ENCODE measurements at places on chromosomes 6 and 20.

DNA sequence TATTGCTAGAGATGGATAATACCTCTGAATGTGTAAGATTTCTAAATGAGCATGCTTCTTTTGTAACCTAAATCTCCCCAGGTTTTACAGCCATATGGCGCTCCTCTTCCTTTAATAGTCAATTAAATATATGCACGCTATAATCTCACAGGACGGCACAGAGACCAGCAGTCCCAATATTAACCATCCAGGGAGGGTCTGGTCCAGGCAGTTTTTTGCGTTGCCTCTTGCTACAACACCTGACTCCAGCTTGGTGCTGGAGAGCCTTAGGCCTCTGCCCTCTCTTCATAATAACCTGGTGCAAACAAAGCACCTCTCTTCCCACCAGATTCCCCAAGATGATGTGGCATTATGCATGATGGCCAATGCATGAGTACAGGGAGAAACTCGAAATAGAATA lies 183.4 kb downstream of the LY86 start:
- no peaks in the 10 kb centered on the region for H3K27me3 ChIP-seq
- H3K4me1 ChIP-seq = no peaks in the 10 kb centered on the region
- H3K4me3 ChIP-seq = no peak overlapping the region

DNA sequence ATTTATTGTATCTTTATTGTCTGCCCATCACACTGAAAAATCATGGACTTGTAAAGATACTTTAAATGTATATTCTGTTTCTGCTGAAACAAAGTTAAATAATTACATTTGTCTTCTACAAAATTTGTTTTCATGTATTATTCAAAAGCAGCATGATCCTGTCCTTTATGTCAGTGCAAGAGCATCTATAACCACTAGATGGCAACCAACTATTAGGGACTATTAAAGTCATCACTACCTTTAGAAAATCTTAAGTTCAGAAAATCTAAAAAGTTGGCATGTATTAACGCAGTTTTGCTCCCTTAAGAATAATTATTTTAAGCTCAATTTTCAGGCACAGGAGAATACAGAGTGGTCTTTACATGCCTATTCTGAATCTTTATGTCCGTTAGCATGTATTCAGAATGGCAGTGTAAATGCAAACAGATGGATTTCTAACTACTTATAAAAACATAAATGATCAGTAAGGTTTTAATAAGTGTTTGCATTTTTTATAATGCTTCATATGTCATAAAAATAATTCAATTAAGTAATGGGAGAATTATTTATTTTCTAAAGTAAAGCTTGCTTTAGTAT lies 17.8 kb downstream of the TMEM30A start:
- H3K4me3 ChIP-seq = no peak overlapping the region
- no peaks in the 10 kb centered on the region for H3K27me3 ChIP-seq
- no peaks in the 10 kb centered on the region for H3K4me1 ChIP-seq
- peaks cover 20% of the 10 kb centered on the region for H3K36me3 ChIP-seq
- DNase-seq = no peak

- H3K27ac ChIP-seq = no peak overlapping the region
- no peak for DNase-seq
- H3K4me1 ChIP-seq = no peaks in the 10 kb centered on the region
- H3K27me3 ChIP-seq = peaks cover 12% of the 10 kb centered on the region
- H3K36me3 ChIP-seq = no peaks in the 10 kb centered on the region
Observed at GRCh38 chr6:46626228-46626909, 26.2 kb downstream of the CYP39A1 start.

- H3K4me1 ChIP-seq = peaks cover 10% of the 10 kb centered on the region
- peaks cover 29% of the 10 kb centered on the region for H3K27me3 ChIP-seq
- H3K4me3 ChIP-seq = no peak overlapping the region
- no peak for DNase-seq
- H3K27ac ChIP-seq = no peak overlapping the region
Observed at GRCh38 chr6:88163616-88164015, 2.5 kb downstream of the CNR1 start.

DNA sequence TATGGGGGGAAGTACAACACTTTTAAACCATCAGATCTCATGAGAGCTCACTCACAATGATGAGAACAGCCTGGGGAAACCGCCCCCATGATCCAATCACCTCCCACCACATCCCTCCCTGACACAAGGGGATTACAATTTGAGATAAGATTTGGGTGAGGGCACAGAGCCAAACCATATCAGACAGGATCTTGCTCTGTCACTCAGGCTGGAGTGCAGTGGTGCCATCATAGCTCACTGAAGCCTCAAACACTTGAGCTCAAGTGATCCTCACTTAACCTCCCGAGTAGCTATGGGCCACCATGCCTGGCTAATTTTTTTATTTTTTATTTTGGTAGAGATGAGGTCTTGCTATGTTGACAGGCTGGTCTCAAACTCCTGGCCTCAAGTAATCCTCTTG lies 5.1 kb upstream of the IYD start:
- no peaks in the 10 kb centered on the region for H3K27me3 ChIP-seq
- no peak overlapping the region for H3K27ac ChIP-seq
- H3K36me3 ChIP-seq = no peaks in the 10 kb centered on the region
- DNase-seq = no peak
- no peak overlapping the region for H3K4me3 ChIP-seq

DNA sequence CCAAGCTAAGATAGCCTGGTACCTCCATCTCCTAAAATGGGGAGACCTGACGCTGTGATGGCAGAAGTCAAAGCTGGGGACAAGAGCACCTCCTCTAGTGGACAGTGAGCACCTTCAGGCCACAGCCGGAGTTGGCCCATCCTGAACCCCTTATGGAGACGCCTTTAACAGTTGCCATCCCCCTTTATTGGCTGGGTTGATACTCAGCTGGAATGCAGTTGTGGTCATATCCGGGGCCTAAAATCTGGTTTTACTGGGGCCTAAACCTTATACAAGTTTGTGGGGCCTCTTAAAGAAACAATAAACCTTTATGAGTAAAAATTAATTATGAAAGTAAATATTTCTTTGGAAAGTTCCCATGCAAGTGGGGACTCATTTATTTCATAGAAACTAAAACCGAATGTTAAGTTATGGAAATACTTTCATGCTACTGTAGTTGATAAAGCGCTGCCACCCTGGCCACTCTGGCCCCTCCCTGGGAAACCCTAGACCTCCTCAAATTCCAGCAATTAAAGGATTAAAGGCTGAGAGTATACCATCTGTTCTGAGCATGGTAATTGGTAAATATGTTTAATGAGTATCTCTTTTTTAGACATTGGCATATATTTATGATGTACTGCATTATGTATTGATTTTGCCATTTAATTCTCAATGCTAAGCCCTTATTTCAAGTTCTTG lies 95.1 kb upstream of the SASH1 start:
- H3K27ac ChIP-seq = no peak overlapping the region
- no peaks in the 10 kb centered on the region for H3K27me3 ChIP-seq
- H3K4me3 ChIP-seq = no peak overlapping the region
- H3K4me1 ChIP-seq = no peaks in the 10 kb centered on the region
- DNase-seq = no peak
